ENCODE measurements at places on chromosomes 3 and 15. TPM values are rescaled to one million over a fixed set of nuclear protein-coding genes. Genes with fewer than 3 reads are reported as not detected.

- no peak for DNase-seq
Measured at GRCh38 chr3:40417845-40418543, 31.0 kb downstream of the ENTPD3 start.

The LSAMP gene
- not detected for polyA plus RNA-seq

The ATP10A gene
- polyA plus RNA-seq = 3.3 TPM

DNA sequence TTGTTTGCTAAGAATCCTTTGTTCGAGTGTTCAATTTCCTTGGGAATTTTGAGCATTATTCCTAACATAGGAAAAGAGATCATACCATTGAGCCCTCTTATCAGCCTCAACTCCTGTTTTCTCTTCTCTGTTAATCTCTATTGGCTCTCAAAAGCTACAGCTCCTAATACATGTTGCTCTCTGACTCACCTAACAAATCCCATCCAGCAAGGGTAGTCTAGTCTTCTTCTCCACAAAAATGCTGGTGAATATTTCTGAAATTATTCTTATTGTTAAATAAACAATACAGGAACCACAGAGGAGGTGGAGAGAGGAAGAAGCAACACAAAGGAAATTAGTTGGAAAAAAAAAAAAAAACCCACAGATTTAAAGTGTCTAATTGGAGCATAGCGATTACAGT is 325.8 kb upstream of the NAALADL2 start:
- no peak for DNase-seq

The MESP2 gene
- polyA plus RNA-seq = not detected

Measured in HepG2 (cell line).